ENCODE measurements at places on chromosomes 5 and 9. TPM values are rescaled to one million over a fixed set of nuclear protein-coding genes. Genes with fewer than 3 reads are reported as not detected.

The ZNF483 gene
- total RNA-seq, result 46.7 TPM

The PCDHGC5 gene
- 3.5 TPM for total RNA-seq

The IFNA21 gene
- total RNA-seq, result not detected

The CTXN3 gene
- not detected for total RNA-seq

The KIF20A gene
- total RNA-seq, result not detected

GRCh38 chr9:77926371-77926878 is 105.2 kb downstream of the GNAQ start:
- H3K36me3 ChIP-seq, result no peaks in the 10 kb centered on the region
- DNase-seq, result no peak
- H3K4me3 ChIP-seq, result no peak overlapping the region

DNA sequence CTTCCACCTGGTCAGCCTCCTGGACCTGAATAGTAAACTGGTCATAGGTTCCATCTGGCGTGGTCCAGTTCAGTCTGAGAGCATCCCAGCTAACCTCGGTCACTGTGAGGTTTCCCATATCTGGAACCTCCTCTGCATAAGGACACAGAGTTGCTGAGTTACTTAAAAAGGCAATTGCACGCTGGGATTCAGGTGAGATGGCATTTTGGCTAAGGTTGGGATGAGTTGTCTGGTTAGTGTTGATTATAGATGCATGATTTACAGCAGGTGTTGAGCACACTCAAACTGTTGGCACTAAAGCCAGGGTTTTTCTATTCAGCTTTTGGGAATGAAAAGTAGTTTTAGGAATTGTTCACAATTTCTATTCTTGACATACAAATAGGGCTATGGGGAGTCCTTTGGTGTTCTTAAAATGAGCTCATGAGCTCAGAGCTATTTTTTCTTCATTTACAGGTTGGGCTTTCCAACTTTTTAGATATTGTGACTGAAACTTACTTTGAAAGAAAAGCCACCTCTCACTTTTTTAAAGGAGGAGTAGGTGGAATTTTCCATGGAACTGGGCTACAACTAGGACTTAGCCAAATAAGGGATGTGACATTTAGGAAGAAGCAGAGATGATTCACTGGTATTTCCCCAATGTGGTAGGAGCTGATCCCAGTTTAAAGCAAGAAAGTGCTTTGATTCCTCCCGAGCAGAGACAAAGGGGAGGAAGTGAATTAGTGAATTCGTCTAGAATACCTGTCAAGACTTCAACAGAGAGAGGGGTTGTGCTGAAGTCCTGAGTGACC is 54.7 kb downstream of the TNC start:
- H3K4me3 ChIP-seq, result no peak overlapping the region
- peak; percentile 33 for DNase-seq
- H3K36me3 ChIP-seq, result no peaks in the 10 kb centered on the region
- H3K27me3 ChIP-seq, result no peaks in the 10 kb centered on the region
- H3K27ac ChIP-seq, result peak overlapping the region; percentile 92
- H3K4me1 ChIP-seq, result no peaks in the 10 kb centered on the region

- no peaks in the 10 kb centered on the region for H3K4me1 ChIP-seq
- H3K27me3 ChIP-seq, result no peaks in the 10 kb centered on the region
- H3K4me3 ChIP-seq, result no peak overlapping the region
- H3K27ac ChIP-seq, result no peak overlapping the region
- no peak for DNase-seq
Observed at GRCh38 chr5:82011761-82012160, 39.9 kb downstream of the ATG10 start.

- peaks cover 2% of the 10 kb centered on the region for H3K4me1 ChIP-seq
- H3K36me3 ChIP-seq, result no peaks in the 10 kb centered on the region
- no peak overlapping the region for H3K27ac ChIP-seq
- no peak for DNase-seq
- no peaks in the 10 kb centered on the region for H3K27me3 ChIP-seq
Observed at GRCh38 chr9:36138496-36138895, 2.0 kb downstream of the GLIPR2 start.

GRCh38 chr5:122499585-122499984 is 187.5 kb downstream of the SNCAIP start:
- DNase-seq, result no peak
- H3K36me3 ChIP-seq, result no peaks in the 10 kb centered on the region
- H3K27ac ChIP-seq, result no peak overlapping the region
- H3K4me1 ChIP-seq, result no peaks in the 10 kb centered on the region

DNA sequence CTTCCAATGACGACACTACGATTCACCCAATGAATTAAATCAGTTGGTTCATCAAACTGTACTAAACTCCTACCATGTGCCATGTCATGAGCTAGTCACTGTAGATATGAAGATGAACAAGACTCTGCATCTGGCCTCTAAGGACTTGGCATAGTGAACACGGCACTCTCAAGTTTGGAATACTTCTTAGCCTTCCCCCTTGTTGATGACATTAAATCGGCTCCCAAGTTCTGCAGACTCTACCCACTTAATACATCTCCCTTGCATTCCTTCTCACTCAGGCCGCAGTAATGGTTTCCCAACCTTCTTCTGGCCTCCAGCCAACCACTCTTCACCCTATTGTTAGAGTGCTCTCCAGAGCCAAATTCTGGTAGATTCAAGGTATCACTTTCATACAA is 184.7 kb downstream of the MAPKAP1 start:
- H3K27me3 ChIP-seq, result no peaks in the 10 kb centered on the region
- no peaks in the 10 kb centered on the region for H3K4me1 ChIP-seq
- DNase-seq, result no peak
- no peak overlapping the region for H3K4me3 ChIP-seq
- no peaks in the 10 kb centered on the region for H3K36me3 ChIP-seq
- no peak overlapping the region for H3K27ac ChIP-seq

DNA sequence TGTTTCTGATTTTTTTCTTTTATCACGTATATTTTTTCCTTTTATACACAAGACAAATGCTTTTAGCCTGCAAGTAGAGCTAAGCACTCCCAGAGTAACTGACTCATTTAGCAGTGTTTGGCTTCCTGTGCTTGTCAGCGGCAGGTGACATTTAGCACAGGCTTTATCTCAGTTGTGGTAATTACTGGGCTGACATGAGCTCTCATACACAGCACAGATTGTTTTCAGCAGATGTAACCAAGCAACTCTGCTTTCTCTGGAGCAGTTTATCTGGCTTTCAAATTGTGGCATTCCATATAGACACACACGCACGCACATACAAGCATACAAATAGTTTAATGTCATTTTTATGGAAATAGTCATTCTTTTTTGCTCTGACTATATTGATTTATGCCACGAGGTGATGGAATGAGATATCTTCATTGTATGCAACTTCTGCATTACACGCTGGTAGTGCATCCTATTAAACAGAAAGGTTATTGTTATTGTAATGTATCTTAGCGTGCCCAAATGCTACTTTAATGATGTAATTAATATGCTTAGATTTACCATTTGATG is 379.0 kb upstream of the GRAMD2B start:
- H3K36me3 ChIP-seq, result no peaks in the 10 kb centered on the region
- peaks cover 5% of the 10 kb centered on the region for H3K4me1 ChIP-seq
- no peak overlapping the region for H3K4me3 ChIP-seq
- DNase-seq, result peak; percentile 43

DNA sequence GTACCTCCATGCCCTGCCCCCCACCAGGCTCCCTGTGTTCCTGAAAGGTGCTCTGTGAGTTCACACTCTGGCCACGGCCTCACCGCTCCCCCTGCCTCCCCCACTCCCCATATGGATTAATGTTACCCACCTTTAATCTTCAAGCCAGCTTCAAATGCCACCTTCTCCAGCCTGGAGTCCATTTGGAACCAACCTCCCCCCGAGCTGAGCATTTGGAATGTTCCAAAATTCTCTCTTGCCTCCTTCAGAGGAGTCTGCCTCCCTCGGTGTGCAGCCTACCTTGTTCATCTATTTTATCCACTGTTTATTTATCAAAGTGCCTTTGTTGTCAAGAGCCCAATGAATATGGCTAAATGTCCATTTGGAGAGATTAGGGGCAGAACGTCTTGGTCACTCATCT is 4.3 kb downstream of the GOLGA2 start:
- no peak overlapping the region for H3K27ac ChIP-seq
- no peaks in the 10 kb centered on the region for H3K4me1 ChIP-seq
- no peak for DNase-seq
- no peaks in the 10 kb centered on the region for H3K36me3 ChIP-seq

GRCh38 chr5:50663636-50664035 is 2.8 kb upstream of the PARP8 start:
- no peak for DNase-seq
- no peak overlapping the region for H3K4me3 ChIP-seq
- H3K27me3 ChIP-seq, result no peaks in the 10 kb centered on the region

DNA sequence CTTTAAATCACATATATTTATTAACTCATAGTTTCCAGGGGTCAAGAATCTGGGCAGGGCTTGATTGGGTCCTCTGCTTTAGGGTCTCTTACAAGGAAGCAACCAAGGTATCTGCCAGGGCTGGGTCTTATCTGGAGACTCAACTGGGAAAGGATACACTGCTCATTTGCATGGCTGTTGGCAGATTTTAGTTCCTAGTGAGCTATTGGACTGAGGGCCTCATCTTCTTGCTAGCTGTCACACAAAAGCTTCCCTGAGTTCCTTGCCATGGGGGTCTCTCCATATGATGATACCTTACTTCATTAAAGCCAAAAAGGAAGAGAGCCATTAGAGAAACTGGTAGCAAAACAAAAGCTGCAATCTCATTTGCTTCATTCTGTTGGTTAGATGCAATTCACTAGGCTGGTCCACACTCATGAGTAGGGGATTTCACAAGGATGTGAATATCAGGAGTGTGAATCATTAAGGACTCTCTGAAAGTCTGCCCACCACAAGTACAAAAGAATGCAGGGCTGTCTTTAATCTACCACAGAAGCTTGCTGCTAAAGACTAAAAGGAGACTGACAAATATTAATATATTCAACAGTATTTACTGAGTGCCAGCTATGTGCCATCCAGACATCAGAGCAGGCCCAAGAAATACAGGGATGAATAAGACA is 42.0 kb upstream of the TIMD4 start:
- H3K4me3 ChIP-seq, result no peak overlapping the region
- H3K36me3 ChIP-seq, result no peaks in the 10 kb centered on the region
- no peaks in the 10 kb centered on the region for H3K27me3 ChIP-seq
- H3K4me1 ChIP-seq, result no peaks in the 10 kb centered on the region

- no peak overlapping the region for H3K4me3 ChIP-seq
- H3K27me3 ChIP-seq, result no peaks in the 10 kb centered on the region
- no peaks in the 10 kb centered on the region for H3K36me3 ChIP-seq
- no peaks in the 10 kb centered on the region for H3K4me1 ChIP-seq
Observed at GRCh38 chr9:119370816-119371215, 1.6 kb upstream of the BRINP1 start.

DNA sequence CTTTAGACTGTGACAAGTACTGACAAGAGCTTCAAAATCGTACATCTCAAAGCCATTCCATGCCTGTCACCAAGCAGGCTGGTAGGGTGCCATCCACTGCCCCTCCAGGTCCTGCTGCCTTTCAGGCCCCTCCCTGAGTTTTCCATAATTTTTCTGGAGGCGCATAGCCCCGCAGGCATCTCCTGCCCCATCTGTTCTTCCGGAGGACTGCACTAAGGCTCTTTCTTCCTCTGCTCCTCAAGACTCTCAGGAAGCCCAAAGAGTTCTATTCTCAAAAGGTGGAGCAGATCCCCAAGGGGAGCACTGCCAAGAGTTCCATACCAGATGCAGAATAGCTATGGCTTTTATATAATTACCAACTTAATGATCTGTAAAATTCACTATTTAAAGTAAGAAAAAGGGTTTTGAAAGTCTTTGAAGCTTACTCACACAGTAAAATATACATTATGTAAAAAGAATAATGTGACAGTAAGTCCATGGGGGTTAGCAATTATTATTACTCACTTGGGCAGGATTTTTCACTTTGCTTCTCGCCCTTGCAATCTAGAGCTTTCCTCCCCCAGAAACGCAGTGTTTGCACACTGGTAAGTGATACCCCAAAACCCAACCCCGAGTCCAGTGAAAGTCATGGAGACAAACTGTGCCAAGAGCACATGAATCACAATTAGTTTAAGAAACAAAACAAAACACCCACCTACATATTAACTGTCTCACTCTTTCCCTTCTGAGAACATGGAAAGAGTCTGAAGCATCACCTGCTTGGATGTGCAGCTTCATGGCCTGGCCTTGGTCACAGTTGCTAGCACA is 114.1 kb upstream of the DAPK1 start:
- H3K27ac ChIP-seq, result no peak overlapping the region
- H3K36me3 ChIP-seq, result no peaks in the 10 kb centered on the region
- no peaks in the 10 kb centered on the region for H3K27me3 ChIP-seq
- H3K4me3 ChIP-seq, result no peak overlapping the region

All from uterus (tissue), 4 donors.